ENCODE measurements at places on chromosomes 2 and 18. TPM values are rescaled to one million over a fixed set of nuclear protein-coding genes. Genes with fewer than 3 reads are reported as not detected.

Gene ST6GAL2
- polyA plus RNA-seq: 0.22 TPM

Gene GREB1L
- not detected for polyA plus RNA-seq

Gene MARCHF4
- polyA plus RNA-seq: 0.09 TPM

Gene ALPG
- not detected for polyA plus RNA-seq

Gene CAPN14
- 0.22 TPM for polyA plus RNA-seq

Gene RNF144A
- 4.2 TPM for polyA plus RNA-seq

Gene STARD6
- not detected for polyA plus RNA-seq

Gene NPHP1
- 18.3 TPM for polyA plus RNA-seq

Gene REG3G
- polyA plus RNA-seq: 19.4 TPM

Gene FASTKD2
- polyA plus RNA-seq: 13.9 TPM

Gene OBSL1
- polyA plus RNA-seq: 89.5 TPM

Gene ANKRD29
- polyA plus RNA-seq: 5.2 TPM

Gene PASK
- polyA plus RNA-seq: 3.1 TPM

Gene RAB12
- polyA plus RNA-seq: 37.7 TPM

Gene TMEM18
- polyA plus RNA-seq: 29.7 TPM

Gene BIRC6
- 12.8 TPM for polyA plus RNA-seq

Gene KIF5C
- polyA plus RNA-seq: 1.0 TPM

Gene FSHR
- not detected for polyA plus RNA-seq

Gene KLF11
- 9.4 TPM for polyA plus RNA-seq

Gene CAPN13
- polyA plus RNA-seq: 3.4 TPM

Gene IL37
- polyA plus RNA-seq: not detected

Gene SLC16A14
- polyA plus RNA-seq: 1.5 TPM
